ENCODE measurements at places on chromosomes 2 and 18.

DNA sequence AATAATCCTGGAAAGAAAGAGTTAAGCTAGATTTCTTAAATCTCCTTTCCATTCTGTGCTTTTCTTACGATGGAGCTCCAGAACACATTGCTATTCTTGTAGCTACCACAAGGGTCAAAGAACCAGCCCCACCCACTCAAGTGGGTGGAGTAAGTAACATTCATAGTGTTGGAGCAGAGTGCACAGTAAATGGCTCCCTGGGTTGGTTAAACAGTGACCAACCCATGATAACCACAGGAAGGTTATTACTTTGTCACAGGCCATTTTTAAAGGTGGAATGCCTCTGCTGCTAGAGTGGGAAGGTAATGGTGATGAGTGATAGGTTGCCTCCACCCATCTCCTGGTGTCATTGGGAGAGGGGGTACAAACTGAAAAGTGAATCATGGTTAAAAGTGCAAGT, 13.9 kb downstream of the ARPC2 start:
- H3K27me3 ChIP-seq = no peaks in the 10 kb centered on the region
- peaks cover 14% of the 10 kb centered on the region for H3K36me3 ChIP-seq
- H3K4me3 ChIP-seq = no peak overlapping the region
- H3K27ac ChIP-seq = no peak overlapping the region
- DNase-seq = peak; percentile 48
- H3K4me1 ChIP-seq = no peaks in the 10 kb centered on the region

DNA sequence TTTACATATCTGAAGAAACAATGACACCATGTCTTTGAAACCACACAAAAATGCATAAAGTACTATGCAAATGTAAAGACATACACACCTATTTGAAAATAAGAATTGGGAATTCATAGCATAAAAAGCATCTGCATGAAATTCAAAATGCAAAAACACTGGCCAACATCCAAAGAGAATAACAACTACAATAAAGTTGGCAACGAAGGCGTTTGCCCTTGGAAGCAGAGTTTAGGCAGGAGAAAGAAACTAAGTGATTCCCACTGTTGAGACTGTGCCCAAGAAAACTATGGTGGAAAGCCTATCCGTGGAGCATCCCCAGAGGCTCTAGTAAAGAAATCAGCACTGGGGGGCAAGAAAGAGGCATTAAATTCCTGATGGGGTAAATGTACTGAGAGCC, 292.8 kb downstream of the RIT2 start:
- H3K36me3 ChIP-seq = no peaks in the 10 kb centered on the region
- H3K4me3 ChIP-seq = no peak overlapping the region
- H3K27me3 ChIP-seq = no peaks in the 10 kb centered on the region
- H3K27ac ChIP-seq = no peak overlapping the region
- no peaks in the 10 kb centered on the region for H3K4me1 ChIP-seq

GRCh38 chr18:29307231-29307630, 1130.3 kb upstream of the CDH2 start:
- H3K4me3 ChIP-seq = no peak overlapping the region
- no peaks in the 10 kb centered on the region for H3K36me3 ChIP-seq

GRCh38 chr18:22678486-22678885, 254.6 kb upstream of the RBBP8 start:
- no peak overlapping the region for H3K4me3 ChIP-seq
- no peaks in the 10 kb centered on the region for H3K27me3 ChIP-seq
- no peak overlapping the region for H3K27ac ChIP-seq
- no peaks in the 10 kb centered on the region for H3K4me1 ChIP-seq
- no peaks in the 10 kb centered on the region for H3K36me3 ChIP-seq
- no peak for DNase-seq

GRCh38 chr2:44330801-44331200, 30.5 kb downstream of the PREPL start:
- H3K4me3 ChIP-seq = no peak overlapping the region
- H3K27me3 ChIP-seq = no peaks in the 10 kb centered on the region
- DNase-seq = no peak
- H3K36me3 ChIP-seq = no peaks in the 10 kb centered on the region
- H3K4me1 ChIP-seq = no peaks in the 10 kb centered on the region

- DNase-seq = no peak
Observed at GRCh38 chr18:79458917-79459803, 63.4 kb downstream of the NFATC1 start.

GRCh38 chr2:138922973-138923563, 142.9 kb upstream of the NXPH2 start:
- no peaks in the 10 kb centered on the region for H3K36me3 ChIP-seq
- H3K4me1 ChIP-seq = no peaks in the 10 kb centered on the region
- no peak overlapping the region for H3K4me3 ChIP-seq
- no peaks in the 10 kb centered on the region for H3K27me3 ChIP-seq
- peak; percentile 31 for DNase-seq

DNA sequence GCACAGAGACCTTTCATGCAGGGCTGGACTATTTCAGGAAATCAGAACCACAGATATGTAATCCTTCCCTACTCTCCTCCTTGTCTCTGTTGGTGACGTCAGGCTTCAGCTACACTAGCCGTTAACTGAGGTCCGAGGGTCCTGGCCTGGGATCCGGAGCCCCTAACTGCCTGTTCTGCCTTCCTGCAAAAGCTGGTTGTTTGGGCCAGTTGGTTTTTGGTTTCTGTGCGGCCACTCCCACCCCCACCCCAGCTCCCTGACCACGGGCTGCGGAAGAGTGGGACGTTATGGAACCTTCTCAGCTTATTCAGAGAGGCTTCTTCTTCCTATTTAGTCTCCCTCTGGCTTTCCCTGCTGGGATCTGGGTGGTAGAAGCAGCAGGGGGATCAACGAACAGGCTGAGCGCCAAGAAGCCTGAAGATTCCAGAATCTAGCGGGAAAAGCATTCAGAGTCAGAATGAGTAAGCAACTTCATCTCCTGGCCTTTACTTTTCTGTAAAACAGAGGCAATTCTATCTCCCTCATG, 49.3 kb upstream of the ROCK2 start:
- peak; percentile 27 for DNase-seq
- no peak overlapping the region for H3K27ac ChIP-seq
- no peaks in the 10 kb centered on the region for H3K27me3 ChIP-seq
- H3K4me1 ChIP-seq = peaks cover 2% of the 10 kb centered on the region

GRCh38 chr18:39596891-39597290, 2031.3 kb upstream of the CELF4 start:
- H3K4me3 ChIP-seq = no peak overlapping the region
- no peaks in the 10 kb centered on the region for H3K27me3 ChIP-seq
- H3K27ac ChIP-seq = no peak overlapping the region
- no peak for DNase-seq

- H3K36me3 ChIP-seq = no peaks in the 10 kb centered on the region
- H3K27ac ChIP-seq = no peak overlapping the region
- no peaks in the 10 kb centered on the region for H3K4me1 ChIP-seq
- H3K4me3 ChIP-seq = no peak overlapping the region
Observed at GRCh38 chr2:180343528-180344345, 336.6 kb upstream of the CWC22 start.

DNA sequence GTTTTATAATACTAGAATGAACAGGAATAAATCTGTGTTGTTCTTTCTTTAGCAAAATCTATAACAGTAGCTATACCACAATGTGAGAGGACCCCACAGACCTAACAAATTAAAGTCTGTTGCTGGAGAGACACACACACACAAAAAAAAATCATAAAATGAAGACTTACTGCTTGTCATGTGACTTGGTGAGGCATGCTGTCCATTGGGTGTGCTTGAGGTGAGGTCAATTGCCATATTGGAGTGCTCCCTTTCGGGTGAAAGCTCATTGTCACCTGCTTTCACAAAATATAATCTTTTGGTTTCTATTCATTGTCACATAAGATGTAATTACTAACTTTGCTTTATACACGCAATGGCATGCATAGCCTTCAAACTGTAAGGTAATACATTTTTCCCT, 3.9 kb downstream of the IKZF2 start:
- no peak overlapping the region for H3K4me3 ChIP-seq
- no peak for DNase-seq
- no peaks in the 10 kb centered on the region for H3K36me3 ChIP-seq
- H3K4me1 ChIP-seq = no peaks in the 10 kb centered on the region
- no peak overlapping the region for H3K27ac ChIP-seq
- H3K27me3 ChIP-seq = no peaks in the 10 kb centered on the region

GRCh38 chr2:29351248-29351647, 236.0 kb downstream of the CLIP4 start:
- DNase-seq = no peak
- H3K27me3 ChIP-seq = no peaks in the 10 kb centered on the region
- no peak overlapping the region for H3K4me3 ChIP-seq

- no peaks in the 10 kb centered on the region for H3K36me3 ChIP-seq
- no peak for DNase-seq
- H3K4me1 ChIP-seq = no peaks in the 10 kb centered on the region
- no peak overlapping the region for H3K4me3 ChIP-seq
- H3K27me3 ChIP-seq = no peaks in the 10 kb centered on the region
Observed at GRCh38 chr2:100692381-100692780, 127.6 kb upstream of the NPAS2 start.

- H3K27me3 ChIP-seq = no peaks in the 10 kb centered on the region
- no peak overlapping the region for H3K27ac ChIP-seq
- H3K36me3 ChIP-seq = no peaks in the 10 kb centered on the region
- H3K4me3 ChIP-seq = no peak overlapping the region
- DNase-seq = no peak
- H3K4me1 ChIP-seq = no peaks in the 10 kb centered on the region
Observed at GRCh38 chr2:121298476-121298875, 13.5 kb upstream of the TFCP2L1 start.

DNA sequence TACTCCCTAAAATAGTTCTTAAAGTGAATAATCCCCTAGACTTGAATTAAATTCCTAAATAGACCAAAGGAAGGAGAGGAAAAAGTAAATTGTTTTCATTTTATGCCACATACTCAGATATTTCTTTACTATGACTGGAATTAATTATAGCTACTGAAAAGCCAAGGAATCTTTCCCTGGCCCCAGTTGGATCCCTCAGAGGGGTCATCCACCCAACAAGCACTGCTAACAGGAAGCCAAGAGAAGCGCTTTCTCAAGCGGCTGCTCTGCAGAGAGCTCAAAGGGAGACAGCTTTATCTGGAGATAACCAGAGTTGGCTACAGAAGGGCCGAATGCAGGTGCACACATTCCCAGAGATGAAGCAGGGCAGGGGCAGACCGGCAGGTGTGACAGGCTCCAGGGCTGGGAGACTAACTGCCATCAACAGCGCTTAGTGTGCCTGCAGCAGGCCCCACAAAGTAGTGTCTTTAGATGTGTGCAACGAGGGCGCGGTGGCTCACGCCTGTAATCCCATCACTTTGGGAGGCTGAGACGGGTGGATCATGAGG, 51.1 kb downstream of the POLR1A start:
- no peak for DNase-seq
- no peak overlapping the region for H3K27ac ChIP-seq
- H3K4me3 ChIP-seq = no peak overlapping the region
- H3K36me3 ChIP-seq = peaks cover 14% of the 10 kb centered on the region

DNA sequence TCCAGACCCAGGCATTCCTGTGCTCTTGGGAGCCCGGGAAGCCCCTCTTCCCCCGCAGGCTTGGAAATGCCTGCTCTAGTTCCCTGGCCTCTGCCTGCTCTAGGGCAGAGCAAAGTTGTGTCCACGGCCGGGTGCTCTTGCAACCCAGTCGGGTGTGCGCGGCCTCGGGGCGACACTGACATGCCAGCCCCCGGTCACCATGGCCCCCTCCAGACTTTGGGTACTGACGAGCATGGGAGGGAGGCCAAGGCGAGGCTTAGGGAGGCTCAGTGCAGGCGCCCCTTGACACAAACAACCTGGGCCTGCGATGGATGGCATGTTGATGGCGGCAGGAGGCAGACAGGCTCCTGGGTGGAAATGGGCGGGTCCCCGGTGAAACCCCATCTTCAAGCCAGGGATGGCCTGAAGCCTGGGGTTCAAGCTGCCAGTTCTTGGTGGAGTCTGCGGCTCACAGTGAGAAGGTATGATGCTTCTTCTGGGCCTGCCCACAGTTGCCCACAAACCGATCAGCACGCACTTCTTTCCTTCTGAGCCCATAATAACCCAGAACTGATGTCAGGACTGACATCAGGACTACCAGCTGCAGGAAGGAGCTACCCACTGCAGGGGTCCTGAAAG, 689.9 kb downstream of the DSC3 start:
- H3K4me3 ChIP-seq = no peak overlapping the region
- no peaks in the 10 kb centered on the region for H3K27me3 ChIP-seq
- no peak for DNase-seq

DNA sequence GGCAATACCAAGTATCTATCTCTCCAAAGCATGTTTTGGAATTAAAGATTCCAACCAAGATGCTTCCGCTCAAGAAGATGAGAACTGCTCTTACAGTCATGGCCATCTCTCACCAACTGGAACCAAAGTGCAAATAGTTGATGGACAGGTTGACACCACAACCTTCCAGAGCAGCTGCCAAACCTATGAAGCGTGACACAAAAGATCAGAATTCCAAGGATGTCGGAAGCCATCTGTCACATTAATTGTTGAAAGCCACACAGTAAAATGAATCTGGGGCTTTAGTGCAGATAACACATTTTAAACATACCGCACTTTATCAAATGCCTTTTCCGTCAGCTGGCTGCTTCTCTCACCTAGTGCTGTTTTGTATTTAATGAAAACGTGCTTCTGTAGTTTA, 195.7 kb downstream of the CDH20 start:
- no peaks in the 10 kb centered on the region for H3K4me1 ChIP-seq
- no peaks in the 10 kb centered on the region for H3K36me3 ChIP-seq
- H3K4me3 ChIP-seq = no peak overlapping the region
- H3K27ac ChIP-seq = no peak overlapping the region

DNA sequence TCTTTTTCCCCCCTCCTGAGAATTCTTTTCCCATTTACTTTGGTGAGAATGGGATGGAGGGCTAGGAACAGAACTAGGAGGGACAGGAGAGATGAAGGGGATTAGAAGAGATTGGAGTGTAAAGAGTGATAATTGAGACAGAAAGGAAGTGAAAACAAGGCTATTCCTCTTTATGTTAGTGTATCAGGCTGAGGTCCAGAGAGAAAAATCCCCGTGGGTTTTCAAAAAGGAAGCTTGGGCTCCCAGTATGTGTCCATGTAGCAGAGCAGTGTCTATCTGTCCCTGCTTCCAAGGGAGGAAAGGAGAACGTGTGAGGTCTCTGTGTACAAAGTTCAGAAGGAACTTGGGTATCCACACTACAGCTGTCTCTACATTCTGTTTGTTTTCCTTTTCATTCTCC, 59.9 kb upstream of the KCNE4 start:
- no peaks in the 10 kb centered on the region for H3K4me1 ChIP-seq
- H3K27me3 ChIP-seq = no peaks in the 10 kb centered on the region
- H3K36me3 ChIP-seq = no peaks in the 10 kb centered on the region
- H3K27ac ChIP-seq = no peak overlapping the region
- no peak overlapping the region for H3K4me3 ChIP-seq

DNA sequence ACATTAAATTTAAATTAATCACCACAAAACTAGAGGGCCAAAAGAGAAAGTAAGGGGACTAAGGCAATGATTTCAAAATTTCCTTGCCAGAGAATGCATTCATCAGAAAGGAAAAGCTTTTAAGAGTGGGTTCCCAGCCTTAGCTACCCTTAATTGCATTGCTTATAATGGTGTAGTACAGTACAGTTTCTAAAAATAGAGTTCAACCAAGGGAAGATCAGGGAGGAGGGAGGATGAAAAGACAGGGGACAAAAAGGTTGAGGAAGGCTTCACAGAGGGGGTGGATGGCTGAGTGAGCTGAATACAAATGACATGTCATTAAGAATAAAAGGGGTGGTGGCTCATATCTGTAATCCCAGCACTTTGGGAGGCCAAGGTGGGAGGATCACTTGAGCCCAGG, 119.9 kb downstream of the RBMS1 start:
- no peak for DNase-seq
- no peak overlapping the region for H3K4me3 ChIP-seq
- H3K4me1 ChIP-seq = peaks cover 15% of the 10 kb centered on the region
- H3K27me3 ChIP-seq = no peaks in the 10 kb centered on the region
- no peak overlapping the region for H3K27ac ChIP-seq
- no peaks in the 10 kb centered on the region for H3K36me3 ChIP-seq

- no peak overlapping the region for H3K4me3 ChIP-seq
- peaks cover 1% of the 10 kb centered on the region for H3K4me1 ChIP-seq
- no peak for DNase-seq
- H3K36me3 ChIP-seq = peaks cover 36% of the 10 kb centered on the region
- H3K27me3 ChIP-seq = no peaks in the 10 kb centered on the region
- no peak overlapping the region for H3K27ac ChIP-seq
Observed at GRCh38 chr2:27223416-27223815, 6.2 kb downstream of the CAD start.
